ENCODE measurements at places on chromosomes 2 and 18. TPM values are rescaled to one million over a fixed set of nuclear protein-coding genes. Genes with fewer than 3 reads are reported as not detected.

UGT1A3 gene
- not detected for total RNA-seq

CNGA3 gene
- total RNA-seq: 0.51 TPM

DNA sequence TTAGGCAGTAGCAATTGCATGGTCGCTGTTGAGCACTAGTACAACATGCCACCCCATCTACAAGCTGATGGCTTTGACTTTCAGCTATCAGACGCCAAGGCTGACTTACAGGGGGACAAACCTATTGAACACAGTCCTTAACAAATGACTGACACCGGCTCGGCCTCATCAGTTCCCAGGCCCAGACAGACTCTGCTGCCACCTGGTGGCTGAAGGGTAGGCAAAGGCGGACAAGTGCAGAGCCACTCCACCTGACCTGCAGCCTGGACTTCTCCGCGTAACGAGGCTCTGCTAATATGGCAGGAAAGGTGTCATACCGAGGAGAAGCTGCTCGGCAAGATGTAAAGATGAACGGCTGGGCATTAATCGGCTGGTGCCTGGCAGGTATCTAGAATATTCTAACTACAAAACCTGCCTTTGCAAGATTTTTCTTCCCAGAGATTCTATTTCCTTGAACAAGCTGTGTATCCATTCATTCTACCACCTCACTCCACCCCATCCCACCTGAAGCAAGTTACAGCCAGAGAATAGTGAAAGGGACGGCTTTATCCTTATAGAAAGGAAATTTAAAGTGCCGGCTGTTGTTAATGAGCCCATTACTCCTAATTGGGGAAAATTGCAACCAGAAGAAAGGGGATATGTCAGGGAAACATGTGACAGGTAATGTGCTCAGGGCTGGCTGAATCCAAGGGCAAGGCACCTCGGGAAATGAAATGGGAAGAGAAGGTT lies 67.4 kb downstream of the STEAP3 start:
- no peaks in the 10 kb centered on the region for H3K27me3 ChIP-seq
- H3K27ac ChIP-seq: no peak overlapping the region
- peak; percentile 78 for DNase-seq
- H3K4me3 ChIP-seq: no peak overlapping the region

DNA sequence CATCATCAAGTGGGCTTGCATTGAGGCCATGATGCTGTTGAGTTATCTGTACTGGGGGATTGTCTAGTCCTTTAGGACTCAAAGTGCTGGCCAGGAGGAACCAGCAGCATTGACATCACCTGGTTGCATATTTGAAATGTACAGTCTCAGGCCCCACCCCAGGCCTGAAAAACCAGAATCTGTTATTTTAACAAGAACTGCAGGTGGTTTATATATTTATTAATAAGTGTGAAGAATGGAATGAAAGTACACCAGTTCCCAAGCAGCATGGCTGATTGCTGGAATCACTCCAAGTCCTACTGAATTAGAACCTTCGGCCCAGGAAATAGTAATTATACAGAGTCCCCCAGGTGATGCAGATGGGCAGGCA lies 2.8 kb downstream of the IL1F10 start:
- H3K27me3 ChIP-seq: peaks cover 7% of the 10 kb centered on the region
- no peak overlapping the region for H3K4me3 ChIP-seq
- peaks cover 19% of the 10 kb centered on the region for H3K4me1 ChIP-seq
- no peak for DNase-seq
- H3K27ac ChIP-seq: no peak overlapping the region

ABCG5 gene
- total RNA-seq: not detected

DNA sequence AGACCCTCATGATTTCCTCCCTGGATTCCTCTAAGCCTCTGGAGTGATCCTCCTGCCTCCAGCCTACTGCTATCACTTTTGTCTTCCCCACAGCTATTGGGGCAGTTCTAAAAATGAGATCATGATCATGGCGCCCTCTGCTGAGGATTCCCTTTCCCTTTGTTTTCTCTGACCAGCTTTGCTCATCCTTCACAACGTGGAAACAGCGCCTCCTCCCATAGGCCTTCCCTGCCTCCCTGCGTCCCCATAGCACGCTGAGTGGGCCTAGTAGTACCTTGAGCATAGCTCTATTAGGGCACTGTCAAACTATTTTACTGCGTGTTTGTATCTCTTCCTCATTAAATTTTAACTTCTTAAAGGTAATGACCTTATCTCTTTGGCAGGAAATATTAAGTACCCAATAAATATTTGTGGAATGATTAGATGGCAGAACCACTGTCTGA lies 207.0 kb upstream of the FANCL start:
- no peaks in the 10 kb centered on the region for H3K36me3 ChIP-seq
- peak; percentile 80 for DNase-seq
- H3K27me3 ChIP-seq: no peaks in the 10 kb centered on the region
- H3K4me3 ChIP-seq: no peak overlapping the region
- 0 out of 2 replicates have a peak, but pooled peaks cover 4% of the 10 kb centered on the region for H3K4me1 ChIP-seq

DNA sequence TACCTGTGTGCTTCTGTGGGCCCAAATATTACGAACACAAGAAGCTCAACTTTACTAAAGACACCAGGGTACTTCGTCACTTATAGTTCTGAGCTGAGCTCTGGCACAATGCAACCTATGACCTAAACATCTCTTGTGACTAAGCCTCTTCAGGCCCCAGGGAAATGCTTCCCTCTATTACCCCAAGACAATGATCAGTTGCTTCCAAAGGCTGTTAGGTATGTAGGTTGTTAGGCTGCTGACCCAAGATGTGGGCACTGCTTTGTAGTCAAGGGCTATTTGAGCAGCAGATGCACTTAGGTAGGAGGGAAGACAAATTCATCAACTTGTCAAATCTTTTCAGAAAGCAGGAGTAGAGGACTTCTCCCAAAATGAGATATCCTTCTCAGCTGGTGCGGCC lies 640.1 kb downstream of the EPHA4 start:
- peak; percentile 49 for DNase-seq
- no peak overlapping the region for H3K4me3 ChIP-seq
- H3K4me1 ChIP-seq: no peaks in the 10 kb centered on the region
- no peaks in the 10 kb centered on the region for H3K27me3 ChIP-seq
